CD4-positive, alpha-beta T cell treated with Interleukin-15 for 4 hours (primary cell): ENCODE measurements at places on chromosomes 5 and 9.

DNA sequence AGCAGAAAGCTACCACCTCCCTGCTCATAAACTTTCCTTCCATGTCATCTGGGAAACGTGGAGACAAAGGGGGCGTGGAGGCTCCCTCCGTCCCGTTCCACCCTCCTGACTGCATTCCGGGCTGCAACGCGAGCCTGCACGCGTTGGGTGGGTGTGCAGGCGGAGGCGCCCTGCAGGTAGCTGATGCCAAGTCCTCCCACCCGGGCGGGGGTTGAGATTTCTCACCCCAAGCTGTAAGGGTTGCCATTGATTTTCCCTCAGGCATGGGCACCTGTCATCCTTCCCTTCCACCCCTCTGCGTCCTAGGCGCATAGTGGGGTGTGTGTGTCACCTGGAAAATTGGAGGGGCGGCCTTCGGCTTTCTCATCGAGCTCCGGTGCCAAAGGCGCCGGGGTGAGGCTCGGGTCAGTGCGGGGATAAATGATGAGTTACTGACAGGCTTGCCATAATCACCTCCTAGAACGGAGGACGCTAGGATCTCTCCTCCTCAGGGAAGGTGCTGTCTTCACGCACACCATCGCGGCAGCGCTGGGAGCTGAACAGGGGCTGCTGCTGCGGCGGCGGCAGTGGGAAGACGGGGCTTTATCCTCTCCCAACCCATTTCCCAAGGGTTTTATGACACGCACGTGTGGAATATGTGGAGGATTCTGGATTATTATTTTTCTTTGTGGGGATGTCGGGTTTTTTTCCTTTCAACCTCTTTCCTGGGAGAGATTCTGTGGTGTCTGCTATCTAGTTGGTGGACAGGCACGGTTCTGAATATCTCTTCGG lies 973 bp downstream of the PLPPR1 start:
- DNase-seq, result no peak

- DNase-seq, result no peak
These were observed 245.3 kb downstream of the ENC1 start for GRCh38 chr5:74394916-74395880.

- DNase-seq, result peak; percentile 25
These were observed 56.0 kb downstream of the NIPAL4 start for GRCh38 chr5:157516006-157516405.

GRCh38 chr5:136006761-136007251 lies 22.0 kb upstream of the TGFBI start:
- DNase-seq, result no peak

DNA sequence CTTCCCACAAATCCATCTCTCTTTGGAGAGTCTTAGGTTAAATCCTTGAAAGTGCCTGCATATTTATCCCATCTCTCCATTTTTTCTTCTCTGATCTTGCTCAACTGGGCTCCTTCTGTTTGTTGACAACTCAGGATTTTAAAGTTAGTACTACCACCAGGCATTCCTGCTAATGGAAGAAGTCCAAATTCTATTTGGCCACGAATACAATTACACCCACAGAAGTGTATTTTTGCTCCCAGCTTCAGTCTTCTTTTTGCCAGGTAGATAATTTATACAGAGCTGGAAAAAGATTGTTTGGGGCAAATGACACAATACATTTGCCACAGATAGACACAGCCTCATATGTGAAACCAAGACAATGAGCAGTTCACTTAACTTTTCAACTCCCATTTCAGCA lies 74.8 kb downstream of the CETN3 start:
- DNase-seq, result no peak
